MM.1S (cell line): ENCODE measurements at places on chromosomes 7 and 10.
A peak's percentile ranks its signal among the peaks of the same experiment; 100 is the strongest.

DNA sequence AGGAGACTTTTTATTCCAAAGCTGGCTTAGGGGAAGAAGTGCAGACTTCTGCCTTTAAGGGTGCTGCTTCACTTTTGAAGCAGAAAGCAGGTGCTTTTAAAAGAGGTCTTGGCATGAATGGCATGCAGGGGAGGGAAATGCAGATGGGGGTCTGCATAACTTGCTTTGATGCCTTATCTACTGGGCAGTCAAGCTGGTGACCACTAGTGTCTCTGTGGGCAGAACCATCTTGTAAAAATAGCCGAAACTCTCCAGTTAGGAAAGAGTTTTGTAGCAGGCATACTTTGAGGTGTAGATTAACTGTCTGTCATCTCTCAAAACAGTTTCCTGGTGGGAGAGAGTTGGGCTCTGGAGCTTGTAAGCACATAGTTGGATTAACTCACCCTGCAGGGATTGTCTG lies 9.9 kb upstream of the CTNNA3 start:
- H3K4me1 ChIP-seq: no peaks in the 10 kb centered on the region
- no peaks in the 10 kb centered on the region for H3K27me3 ChIP-seq
- H3K36me3 ChIP-seq: no peaks in the 10 kb centered on the region

DNA sequence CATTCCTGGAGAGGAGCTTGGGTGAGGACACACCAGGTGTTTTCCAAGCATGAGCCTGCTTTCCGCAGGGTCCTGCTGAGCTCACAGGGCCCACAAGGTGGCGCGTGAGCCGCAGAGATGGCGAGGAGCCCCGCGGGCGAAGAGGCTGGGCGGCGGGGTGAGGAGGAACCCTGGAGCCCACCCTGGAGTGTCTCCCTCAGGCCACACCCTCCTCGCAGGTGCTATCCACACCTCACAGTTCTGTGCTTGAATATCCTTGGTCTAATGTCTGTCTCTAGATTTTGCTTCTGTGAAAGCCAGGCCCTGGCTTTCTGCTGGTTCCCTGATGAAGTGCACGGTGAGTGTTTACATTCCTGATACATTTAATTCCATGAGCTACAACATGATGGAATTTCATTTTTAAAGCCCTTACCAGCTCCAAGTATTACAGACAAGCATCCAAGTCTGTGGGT lies 433.6 kb downstream of the ACTR3B start:
- no peaks in the 10 kb centered on the region for H3K4me1 ChIP-seq
- peak; percentile 38 for DNase-seq
- H3K36me3 ChIP-seq: no peaks in the 10 kb centered on the region
- no peaks in the 10 kb centered on the region for H3K27me3 ChIP-seq

- H3K27me3 ChIP-seq: no peaks in the 10 kb centered on the region
- H3K36me3 ChIP-seq: no peaks in the 10 kb centered on the region
- no peaks in the 10 kb centered on the region for H3K4me1 ChIP-seq
- no peak overlapping the region for H3K27ac ChIP-seq
- H3K4me3 ChIP-seq: no peak overlapping the region
- no peak for DNase-seq
Measured at GRCh38 chr7:16839646-16840045, 34.8 kb upstream of the AGR2 start.

- no peak for DNase-seq
- H3K36me3 ChIP-seq: no peaks in the 10 kb centered on the region
- H3K27ac ChIP-seq: no peak overlapping the region
- H3K4me1 ChIP-seq: no peaks in the 10 kb centered on the region
- H3K27me3 ChIP-seq: no peaks in the 10 kb centered on the region
Measured at GRCh38 chr7:139203992-139204391, 27.0 kb upstream of the UBN2 start.

- H3K27me3 ChIP-seq: peaks cover 10% of the 10 kb centered on the region
- H3K36me3 ChIP-seq: no peaks in the 10 kb centered on the region
- H3K4me1 ChIP-seq: no peaks in the 10 kb centered on the region
- H3K27ac ChIP-seq: no peak overlapping the region
Measured at GRCh38 chr10:117549100-117549585, 6.6 kb downstream of the EMX2 start.

DNA sequence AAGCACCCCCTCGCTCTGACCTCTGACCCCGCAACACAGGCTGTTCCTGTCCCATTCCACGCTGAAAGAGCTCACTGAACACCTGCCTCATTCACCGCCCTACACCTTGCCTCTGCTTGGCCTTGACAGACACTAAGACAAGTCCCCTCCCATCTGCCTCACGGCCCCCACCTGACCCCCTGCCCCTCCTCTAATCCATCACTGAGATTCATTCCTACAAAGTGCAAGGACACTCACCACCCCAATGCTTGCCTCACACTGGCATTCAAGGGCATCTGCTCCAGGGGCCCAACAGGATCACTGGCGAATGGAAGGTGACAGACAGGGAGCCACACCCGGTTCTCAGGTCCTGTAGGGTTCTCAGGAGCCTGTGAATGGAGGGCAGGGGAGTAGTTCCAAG lies 68.1 kb upstream of the NANOS1 start:
- no peaks in the 10 kb centered on the region for H3K27me3 ChIP-seq
- peaks cover 7% of the 10 kb centered on the region for H3K4me1 ChIP-seq
- H3K36me3 ChIP-seq: no peaks in the 10 kb centered on the region
- no peak overlapping the region for H3K4me3 ChIP-seq
- no peak for DNase-seq
